ENCODE measurements at places on chromosomes 5 and 9. TPM values are rescaled to one million over a fixed set of nuclear protein-coding genes. Genes with fewer than 3 reads are reported as not detected.

GRCh38 chr9:104075801-104076753, 18.0 kb upstream of the SMC2 start:
- no peak for DNase-seq

GRCh38 chr5:93154535-93154934, 426.5 kb downstream of the NR2F1-AS1 start:
- no peak for DNase-seq

The ANKRD55 gene
- total RNA-seq = 0.14 TPM

The STXBP1 gene
- 80.3 TPM for total RNA-seq

All from posterior vena cava (tissue), 2 donors.